Activated CD4-positive, alpha-beta T cell treated with anti-CD3 and anti-CD28 coated beads for 24 hours (primary cell): ENCODE measurements at places on chromosomes 2 and 18.

GRCh38 chr2:166365803-166366420 lies 9.8 kb downstream of the SCN9A start:
- DNase-seq = no peak

GRCh38 chr18:59038295-59039039 lies 101.2 kb upstream of the SEC11C start:
- DNase-seq = no peak

- no peak for DNase-seq
Measured at GRCh38 chr2:224111576-224111975, 72.5 kb upstream of the SERPINE2 start.

DNA sequence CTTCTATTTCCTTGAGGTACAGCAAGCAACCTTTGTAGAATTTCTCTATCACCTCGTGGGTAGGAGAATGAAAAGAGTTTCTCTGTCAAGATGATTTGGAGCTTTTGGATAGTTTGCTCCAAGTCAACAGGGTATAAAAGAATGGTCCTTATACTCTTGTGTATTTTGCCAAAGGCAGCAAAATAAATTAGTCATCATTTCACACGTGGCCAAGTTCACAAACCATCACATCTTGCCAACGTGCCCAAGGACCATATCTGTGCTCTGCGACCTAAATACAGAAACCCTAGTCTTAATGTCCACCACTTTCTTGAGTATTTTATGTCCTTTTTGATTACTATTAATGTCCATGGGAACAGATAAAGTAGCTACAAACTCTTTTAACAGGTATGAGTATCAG lies 262.9 kb downstream of the AFF3 start:
- DNase-seq = no peak

DNA sequence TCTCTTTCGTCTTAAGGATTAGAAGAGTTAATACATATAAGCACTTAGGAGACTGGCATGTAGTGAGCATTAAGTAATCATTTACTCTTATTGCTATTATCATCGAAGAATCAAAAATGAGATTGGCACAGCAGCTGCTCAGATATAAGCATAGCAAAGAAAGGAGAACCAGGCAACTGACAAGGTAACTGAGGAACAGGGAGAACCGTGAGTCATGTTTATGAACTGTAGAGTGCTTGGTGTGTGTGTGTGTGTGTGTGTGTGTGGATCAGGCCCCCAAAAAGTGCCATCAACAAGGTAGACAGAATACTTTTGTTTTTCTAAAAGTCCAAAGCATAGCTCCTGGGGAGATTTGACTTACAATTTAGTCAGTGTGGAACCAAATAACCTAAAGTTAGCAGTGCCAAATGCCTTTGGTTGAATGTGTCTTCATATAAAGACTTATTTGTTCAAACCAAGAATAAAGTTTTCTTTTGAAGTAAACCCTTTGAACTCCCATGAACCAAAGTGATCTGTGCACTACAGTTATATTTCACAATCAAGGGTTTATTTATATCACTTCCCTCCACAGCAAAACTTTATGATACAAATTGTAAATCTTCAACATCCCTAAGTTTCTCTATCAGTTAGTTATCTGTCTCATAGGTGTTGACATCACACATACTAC lies 660.6 kb downstream of the NYAP2 start:
- no peak for DNase-seq

DNA sequence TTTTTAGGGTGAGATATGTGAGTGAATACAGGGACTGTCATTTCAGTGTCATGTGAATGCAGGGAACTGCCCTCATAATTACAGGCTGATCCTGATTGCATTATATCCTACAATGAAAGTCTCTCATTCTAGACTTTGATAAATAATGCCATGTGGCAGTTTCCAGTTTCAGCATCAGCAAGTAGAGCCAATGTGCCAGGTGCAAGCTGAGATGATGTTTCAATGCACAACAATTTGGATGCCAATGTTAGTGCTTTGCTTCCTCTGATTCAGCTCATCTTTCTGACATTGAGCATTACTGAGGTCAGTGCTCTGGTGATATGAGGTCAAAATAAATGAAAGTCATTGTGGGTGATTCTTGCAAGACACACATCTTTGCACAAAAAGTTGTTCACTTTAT lies 63.7 kb upstream of the TFPI start:
- no peak for DNase-seq

DNA sequence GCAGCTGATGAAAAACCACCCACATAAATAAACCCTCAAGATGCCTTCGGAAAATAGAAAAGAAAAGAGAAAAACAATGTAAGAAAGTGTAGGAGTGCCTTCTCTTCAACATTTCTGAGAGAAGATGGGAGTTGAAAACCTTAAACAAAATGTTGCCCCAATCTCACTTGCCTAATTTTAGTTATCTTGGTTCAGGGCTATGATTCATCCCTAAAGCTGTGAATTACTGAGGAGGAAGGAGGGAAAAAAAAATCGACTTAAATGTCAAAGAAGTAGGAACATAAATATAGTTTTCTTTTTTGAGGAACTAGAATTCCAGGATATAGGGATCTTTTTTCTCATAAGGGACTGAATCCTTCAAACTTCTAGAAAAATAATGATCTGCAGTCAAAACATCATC lies 360.3 kb downstream of the TGIF1 start:
- no peak for DNase-seq

DNA sequence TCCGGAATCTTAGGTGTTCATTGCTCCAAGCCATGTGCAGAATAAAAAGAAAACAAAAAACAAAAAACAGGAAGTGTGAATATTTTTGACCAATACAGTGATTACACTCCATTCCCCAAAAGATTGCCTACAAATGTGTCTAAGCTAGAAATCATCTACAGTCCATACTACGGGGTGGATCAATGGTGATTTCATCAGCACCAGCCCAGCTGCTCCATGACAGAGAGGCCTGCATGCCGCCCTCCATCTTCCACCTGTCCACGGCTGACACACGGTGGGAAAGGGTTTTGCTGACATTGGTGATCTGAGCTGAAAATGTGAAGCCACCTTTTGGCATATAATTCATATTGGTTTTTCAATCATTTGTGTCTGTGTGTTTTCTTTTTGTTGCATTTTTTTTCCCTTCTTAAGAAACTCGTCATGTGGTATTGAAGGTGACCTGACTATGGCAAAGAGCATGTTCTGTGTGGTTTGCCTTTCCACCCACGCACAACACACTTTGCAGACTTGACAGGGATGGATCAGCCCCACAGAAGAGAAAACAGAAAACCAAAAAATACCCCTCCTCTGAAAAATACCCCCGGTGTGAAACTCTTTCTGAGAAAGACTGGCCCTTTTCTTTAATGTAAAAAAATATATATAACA lies 533.1 kb downstream of the RNF144A start:
- DNase-seq = no peak

GRCh38 chr2:113406114-113406513 lies 31.4 kb upstream of the ZNG1B start:
- DNase-seq = no peak
